NCI-H526 treated with DMSO at 0.1 percent for 48 hours (cell line): ENCODE measurements at places on chromosomes 3 and 15.

DNA sequence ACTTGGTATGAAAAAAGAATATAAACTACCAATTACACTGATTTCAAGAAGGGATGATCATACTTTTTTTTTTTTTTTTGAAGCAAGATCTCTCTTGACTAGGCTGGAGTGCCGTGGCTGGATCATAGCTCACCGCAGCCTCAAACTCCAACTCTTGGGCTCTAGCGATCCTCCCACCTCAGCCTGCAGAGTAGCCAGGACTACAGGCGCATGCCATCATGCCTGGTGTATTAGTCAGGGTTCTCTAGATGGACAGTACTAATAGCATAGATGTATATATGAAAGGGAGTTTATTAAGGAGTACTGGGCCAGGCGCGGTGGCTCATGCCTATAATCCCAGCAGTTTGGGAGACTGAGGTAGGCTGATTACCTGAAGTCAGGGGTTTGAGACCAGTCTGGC lies 11.5 kb upstream of the SEC11A start:
- DNase-seq = no peak

- peak; percentile 49 for DNase-seq
Measured at GRCh38 chr15:65414841-65415621, 7.7 kb downstream of the IGDCC4 start.

DNA sequence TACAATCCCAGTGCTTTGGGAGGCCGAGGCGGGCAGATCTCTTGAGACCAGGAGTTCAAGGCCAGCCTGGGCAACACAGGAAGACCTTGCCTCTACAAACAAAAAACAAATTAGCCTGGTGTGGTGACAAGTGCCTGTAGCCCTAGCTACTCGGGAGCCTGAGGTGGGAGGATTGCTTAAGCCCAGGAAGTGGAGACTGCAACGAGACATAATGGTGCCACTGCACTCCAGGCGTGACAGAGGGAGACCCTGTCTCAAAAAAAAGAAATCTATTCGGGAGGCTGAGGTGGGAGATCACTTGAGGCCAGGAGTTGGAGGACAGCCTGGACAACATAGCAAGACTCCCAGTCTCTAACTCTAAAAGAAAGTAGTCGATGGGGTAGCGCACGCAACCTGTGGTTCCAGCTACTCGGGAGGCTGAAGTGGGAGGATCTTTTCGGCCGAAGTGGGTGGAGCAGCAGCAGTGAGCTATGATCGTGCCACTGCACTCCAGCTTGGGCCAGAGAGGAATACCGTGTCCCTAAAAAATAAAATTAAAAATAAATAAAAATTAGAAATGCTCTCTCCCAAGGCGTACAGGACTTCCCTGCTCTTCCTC lies 775 bp downstream of the C3orf33 start:
- no peak for DNase-seq

DNA sequence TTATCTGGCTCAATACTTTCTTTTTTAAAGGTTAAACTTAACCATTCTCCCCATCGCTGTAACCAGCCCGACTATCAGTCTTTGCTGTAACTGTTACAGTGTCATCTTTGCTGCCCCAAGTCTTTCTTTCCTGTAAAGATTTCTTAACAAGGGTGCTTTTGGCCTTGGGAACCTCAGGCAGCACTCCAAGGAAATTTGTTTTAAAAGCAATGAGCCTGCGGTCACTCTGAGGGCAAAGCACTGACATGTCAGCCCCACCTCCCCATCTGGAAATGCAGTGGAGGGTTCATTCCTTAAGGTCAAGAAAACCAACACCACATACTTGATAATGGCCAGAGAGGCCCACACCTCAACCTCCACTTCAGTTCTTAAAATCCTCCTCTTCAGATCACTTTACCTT lies 3.2 kb downstream of the TRANK1 start:
- DNase-seq = no peak

GRCh38 chr3:146161663-146162002 lies 649 bp upstream of the PLOD2 start:
- DNase-seq = peak; percentile 77

DNA sequence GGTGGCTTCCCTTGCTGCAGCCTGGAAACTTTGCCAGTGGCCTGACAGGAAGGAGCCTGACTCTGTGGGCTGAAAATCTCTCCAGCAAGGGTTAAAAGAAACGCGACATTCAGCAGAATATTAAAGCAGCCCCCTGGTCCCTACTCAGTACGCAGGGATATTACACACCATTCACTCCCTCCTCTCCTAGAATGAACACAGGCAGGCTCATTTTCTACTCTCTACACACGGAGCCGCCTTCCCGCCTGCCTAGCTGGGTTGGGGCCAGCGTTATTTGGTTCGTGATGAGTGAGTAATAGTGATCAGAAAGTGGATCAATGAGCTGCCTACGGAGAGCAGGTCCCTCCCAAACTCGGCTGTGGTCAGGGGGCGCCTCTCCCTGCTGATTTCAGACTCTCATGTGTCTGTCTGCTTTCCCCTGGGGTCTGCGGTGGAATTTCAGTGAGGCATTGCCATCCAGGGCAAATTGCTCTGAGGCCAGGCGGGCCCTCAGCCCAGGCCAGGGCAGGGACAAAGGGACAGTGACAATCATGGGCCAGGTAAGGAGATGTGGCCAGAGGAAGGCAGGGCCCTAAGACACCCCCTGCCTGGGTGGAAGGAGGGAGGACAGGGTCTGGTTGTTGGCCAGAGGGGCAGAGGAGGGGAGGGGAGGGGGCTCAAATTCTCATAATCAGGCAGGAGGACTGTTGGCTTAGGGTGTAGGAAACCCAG lies 2.8 kb downstream of the EPHB1 start:
- DNase-seq = no peak

GRCh38 chr15:85100186-85100937 lies 118.7 kb downstream of the PDE8A start:
- DNase-seq = no peak

- no peak for DNase-seq
Measured at GRCh38 chr3:27325419-27325818, 43.8 kb downstream of the NEK10 start.

GRCh38 chr3:130916507-130917167 lies 22.8 kb downstream of the ATP2C1 start:
- DNase-seq = no peak

DNA sequence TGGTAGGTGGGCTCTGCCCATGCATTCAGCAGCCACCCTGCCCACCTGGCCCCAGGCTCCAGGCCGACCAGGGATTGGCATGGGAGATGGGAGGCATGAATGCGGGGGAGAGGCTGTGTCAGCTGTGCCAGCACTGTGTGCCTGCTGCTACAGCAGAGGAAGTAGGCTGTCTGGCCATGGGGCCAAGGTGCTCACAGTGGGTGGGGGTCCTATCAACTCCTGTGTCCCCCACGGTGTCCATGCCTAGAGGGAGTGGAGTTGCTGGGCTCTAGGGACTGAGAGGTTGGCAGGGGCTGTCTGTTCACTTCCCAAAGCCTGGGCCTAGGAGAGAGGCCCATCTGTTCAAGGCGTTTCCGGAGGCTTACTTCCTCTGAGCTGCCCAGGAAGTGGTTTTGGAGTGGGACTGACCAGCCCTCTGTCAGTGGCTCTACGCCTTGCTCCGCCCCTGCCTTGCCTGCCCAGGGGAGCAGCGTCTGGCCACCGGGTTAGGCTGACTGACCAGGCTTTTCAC lies 5.8 kb downstream of the PRKCD start:
- no peak for DNase-seq

GRCh38 chr3:30448450-30449289 lies 157.7 kb upstream of the TGFBR2 start:
- no peak for DNase-seq

DNA sequence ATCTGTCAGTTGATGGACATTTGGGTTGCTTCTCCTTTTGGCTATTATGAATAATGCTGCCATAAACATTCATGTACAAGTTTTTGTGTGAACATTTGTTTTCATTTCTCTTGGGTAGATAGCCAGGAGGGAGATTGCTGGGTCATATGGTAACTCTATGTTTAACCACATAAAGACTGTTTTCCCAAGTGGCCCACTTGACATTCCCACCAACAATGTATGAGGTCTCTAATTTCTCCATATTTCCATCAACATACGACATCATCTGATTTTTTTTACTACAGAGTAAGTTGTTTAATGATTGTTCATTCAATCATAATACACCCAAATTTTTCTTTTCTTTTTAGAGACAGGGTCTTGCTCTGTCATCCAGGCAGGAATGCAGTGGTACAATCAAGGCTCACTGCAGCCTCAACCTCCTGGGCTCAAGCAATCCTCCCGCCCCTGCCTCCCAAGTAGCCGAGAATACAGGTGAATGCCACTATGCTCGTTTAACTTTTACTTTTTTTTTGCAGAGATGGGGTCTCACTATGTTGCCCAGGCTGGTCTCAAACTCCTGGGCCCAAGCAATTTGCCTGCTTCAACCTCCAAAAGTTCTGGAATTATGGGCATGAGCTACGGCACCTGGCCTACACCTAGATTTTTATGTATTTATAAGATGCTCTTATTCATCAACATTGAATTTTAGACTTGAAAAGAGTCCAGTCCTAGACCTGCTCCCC lies 6.8 kb downstream of the IP6K1 start:
- DNase-seq = no peak

DNA sequence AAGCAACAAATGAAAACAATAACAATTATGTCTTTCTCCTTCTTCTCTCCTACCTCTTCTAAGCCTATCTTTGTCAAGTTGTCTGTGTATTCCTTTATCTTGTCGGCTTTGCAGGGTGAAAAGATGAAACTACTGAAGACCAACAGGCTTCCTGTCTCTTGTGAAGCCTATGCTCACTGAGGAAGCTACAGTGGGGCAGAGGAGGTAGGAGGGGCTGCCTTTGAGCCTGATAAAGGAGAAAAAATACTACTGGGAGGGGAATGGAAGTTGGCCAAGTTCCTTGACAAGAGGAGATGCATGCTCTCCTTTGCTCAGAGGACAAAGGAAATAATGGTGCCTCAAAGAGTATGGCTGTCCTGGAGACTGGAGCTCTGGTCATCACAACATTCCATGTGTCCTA lies 92.0 kb downstream of the IGSF11 start:
- DNase-seq = no peak

DNA sequence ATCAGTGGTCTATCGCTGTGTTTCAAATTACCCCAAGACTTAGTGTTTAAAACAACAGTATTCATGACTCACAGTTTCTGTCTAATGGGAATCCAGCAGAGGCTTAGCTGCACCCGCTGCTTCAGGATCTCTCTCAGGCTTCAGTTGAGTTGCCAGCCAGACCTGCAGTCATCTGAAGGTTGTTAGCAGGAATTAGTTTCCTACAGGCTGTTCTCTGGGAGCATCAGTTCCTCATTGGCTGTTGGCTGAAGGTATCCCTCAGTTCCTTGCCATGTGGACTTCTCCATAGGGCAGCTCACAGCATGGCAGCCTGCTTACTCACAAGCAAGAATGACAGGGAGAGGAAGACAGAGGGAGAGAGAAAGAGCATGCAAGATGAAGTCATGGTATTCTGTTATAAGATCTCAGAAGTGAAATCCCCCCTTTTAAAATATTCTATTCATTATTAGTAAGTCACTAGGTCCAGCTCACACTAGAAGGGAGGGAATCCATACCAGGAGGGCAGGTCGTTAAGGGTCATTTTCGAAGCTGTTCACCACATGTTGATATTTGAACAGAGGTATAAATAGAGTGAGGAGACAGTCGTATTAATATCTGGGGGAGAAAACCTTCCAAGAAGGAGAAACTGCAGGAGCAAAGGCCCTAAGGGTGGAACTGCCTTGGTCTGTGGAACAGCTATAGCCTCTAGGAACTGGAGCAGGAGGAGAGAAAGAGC lies 473.9 kb upstream of the PPP2R3A start:
- DNase-seq = no peak

- DNase-seq = no peak
Measured at GRCh38 chr3:117510396-117510795, 800.8 kb downstream of the TUSC7 start.

DNA sequence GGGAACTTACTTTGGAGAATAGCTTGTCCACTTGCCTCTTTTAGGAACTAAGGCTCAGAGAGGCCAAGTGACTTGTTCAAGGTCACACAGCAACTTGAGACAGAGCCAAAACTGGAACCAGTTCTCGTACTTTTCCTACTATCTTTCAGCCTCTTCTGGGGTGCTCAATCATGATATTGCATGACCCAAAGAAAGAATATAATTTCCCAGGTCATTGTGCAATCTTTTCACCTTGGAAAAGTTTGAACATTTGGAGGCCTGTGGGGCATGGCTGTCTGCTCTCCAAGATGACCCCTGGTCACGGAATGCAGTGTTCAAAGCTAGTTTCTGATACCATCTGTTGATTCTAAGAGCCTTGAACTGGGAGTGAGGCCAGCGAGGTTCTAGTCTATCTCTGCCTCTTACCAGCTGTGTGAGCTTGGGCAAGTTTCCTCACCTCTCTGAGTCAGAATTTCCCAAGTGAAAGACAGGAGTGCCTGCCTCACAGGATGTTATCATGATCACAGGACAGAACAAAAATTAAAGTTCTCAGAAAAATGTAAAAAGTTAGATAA lies 89.7 kb downstream of the BDH1 start:
- no peak for DNase-seq

- no peak for DNase-seq
Measured at GRCh38 chr3:55094676-55095075, 166.8 kb upstream of the LRTM1 start.

GRCh38 chr15:37221671-37222145 lies 121.4 kb upstream of the MEIS2 start:
- no peak for DNase-seq

- DNase-seq = no peak
Measured at GRCh38 chr3:43317461-43318316, 31.3 kb downstream of the SNRK start.

- DNase-seq = no peak
Measured at GRCh38 chr3:115494826-115495225, 128.5 kb upstream of the GAP43 start.

- DNase-seq = peak; percentile 29
Measured at GRCh38 chr15:64809649-64810496, 15.6 kb downstream of the PIF1 start.

DNA sequence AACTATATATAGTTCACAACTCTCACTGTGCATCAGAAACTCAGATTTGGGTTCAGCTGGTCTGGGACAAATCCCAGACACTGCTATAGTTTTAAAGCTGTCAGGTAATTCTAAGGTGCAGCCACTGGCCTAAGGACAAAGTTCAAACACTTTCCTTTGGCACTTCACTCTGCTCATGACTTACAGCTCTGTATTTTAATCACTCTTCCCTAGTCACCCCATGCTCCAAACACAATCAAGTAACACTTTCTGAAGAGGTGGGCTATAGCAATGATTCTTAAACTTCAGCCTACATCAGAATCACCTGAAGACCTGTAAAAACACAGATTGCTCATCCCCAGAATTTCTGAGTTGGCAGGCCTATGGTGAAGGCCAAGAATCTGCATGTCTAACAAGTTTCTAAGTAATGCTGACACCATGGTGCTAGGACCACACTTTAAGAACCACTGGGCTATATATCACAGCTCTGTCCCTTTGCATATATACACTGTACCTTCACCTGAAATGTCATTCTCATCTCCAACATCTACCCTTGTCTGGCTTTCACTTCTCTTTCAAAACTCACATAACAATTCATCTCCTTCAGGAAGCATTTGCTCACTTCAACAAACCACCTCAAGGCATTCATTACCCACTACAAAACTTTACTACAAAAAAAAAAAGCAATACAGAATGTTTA lies 21.4 kb downstream of the STAG1 start:
- no peak for DNase-seq

DNA sequence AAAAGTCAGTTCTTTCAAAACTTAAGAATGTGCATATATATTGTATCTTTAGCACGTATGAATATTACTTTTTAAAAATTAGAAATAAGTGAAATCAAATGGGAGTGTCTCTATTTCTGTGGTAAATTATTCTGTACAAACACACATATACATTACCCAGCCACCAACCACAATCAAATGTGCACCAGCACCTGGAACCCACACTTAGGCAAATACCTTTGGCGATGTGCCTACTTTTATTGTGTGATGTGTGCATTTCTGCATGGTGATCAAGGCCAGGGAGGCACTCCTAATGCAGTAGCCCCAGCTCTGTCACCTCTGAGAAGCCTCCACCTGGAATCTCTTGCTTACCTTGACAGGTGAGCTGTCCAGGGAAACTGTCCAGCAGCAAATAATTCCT lies 76.9 kb downstream of the PIK3R4 start:
- DNase-seq = peak; percentile 59
